ENCODE measurements at places on chromosomes 3 and 15. TPM values are rescaled to one million over a fixed set of nuclear protein-coding genes. Genes with fewer than 3 reads are reported as not detected.

DNA sequence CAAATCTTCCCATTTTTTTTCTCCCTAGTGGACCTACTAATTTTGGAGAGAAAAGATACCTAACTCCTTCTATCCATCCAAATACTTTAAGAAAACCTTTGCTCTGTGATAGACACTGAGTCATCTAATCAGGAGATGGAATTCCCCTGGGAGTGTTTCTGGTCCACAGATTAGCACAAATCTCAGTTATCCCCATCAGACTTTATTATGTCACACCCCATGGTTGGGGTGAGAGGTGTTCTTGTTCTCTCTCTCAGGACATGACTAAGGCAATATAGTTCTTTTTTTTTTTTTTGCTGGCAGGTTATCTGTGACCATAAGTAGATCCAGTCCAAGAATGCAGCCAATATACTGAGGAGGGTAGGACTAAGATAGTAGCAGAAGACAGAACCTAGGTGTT, 15.8 kb downstream of the SLC9A9 start:
- no peak for DNase-seq

DNA sequence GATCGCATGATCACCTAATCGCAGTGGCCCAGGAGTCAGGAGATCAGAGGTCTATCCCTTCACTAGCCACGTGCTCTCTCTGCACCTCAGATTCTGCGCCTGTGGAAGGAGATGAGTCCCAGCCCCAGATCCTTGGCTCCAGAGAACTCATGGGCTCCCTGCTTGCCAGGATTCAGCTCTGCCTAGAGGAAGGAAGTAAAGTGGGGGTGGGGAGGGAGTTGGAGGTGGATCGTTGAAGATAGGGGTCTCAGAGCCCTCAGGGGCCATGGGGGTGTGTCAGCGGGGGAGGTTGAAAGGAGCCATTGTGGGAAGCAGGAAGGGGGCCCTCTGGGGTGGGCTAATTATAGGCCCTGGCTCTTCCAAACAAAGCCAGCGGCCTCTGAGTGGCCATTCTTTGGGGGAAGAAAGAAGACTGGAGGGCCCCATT, 11.3 kb upstream of the STRA6 start:
- DNase-seq: no peak

- DNase-seq: no peak
These were observed 41.8 kb upstream of the PRSS50 start for GRCh38 chr3:46759239-46760167.

GRCh38 chr3:89314454-89315098, 207.2 kb downstream of the EPHA3 start:
- DNase-seq: no peak

Gene SLC38A3
- 7.9 TPM for polyA plus RNA-seq
